ENCODE measurements at places on chromosomes 16 and 17. TPM values are rescaled to one million over a fixed set of nuclear protein-coding genes. Genes with fewer than 3 reads are reported as not detected.

The ITGB3 gene
- total RNA-seq: 33.4 TPM

The GRB7 gene
- total RNA-seq: 1.9 TPM

The GUCY2D gene
- 0.09 TPM for total RNA-seq

DNA sequence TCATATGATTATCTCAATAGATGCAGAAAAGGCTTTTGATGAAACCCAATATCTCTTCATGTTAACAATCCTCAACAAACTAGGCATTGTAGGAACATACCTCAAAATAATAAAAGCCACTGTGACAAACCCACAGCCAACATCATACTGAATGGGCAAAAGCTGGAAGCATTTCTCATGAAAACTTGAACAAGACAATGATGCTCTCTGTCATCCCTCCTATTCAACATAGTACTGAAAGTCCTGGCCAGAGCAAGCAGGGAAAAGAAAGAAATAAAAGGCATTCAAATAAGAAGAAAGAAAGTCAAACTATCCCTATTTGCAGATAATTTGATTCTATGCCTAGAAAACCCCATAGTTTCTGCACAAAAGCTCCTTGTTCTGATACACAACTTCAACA is 999.2 kb upstream of the GOT2 start:
- DNase-seq: no peak

DNA sequence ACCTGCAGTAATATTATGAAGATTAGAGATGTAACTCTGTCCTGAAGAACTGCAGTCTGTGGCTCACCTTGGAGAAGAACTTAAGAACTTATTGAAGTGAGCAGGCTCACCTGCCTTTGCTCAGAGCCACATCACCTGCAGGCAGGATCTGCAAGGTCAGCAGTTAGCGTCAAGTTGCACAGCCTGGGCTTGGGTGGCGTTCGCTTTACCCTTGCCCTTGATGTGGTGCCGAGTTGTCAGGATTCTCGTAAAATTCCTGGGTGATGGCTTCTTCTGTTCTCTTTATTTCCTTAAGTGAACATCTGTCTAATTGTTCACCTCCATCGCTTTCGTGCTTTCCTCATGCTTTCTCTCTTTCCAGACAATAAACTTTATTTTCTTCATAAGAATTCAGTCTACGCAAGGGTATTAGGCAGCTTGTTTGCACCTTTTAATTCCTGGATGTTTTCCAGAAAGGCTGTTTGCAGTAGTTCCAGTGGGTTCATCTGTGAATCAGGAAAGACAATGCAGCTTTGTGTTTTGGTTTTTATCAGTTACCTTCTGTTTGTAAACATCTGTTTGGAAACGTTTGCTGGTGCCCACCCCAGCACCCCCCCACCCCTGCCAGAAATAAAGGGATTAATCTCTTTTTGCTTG is 254.3 kb downstream of the WWOX start:
- no peak for DNase-seq

DNA sequence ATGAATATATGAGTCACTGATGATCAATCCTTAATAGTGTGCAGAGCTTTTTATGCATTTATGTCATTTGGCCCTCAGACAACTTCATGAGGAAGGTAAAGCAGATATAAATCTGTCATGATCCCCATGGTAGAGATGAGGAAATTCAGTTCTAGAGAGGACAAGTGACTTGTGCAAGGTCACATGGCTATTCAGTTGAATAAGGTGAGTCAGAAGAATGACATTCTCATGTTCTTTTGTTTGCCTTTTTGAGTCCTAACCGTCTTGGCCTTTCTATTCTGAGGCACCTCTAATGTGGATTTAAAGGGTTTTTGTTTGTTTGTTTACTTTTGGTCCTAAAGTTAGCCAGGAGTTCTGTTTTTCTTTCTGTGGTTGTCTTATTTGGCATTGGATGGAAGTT is 116.2 kb upstream of the ELAC2 start:
- no peak for DNase-seq

Measured in liver (tissue), 10 donors.